Hypothalamus (tissue), 51 donors: ENCODE measurements at places on chromosomes 5 and 9.

DNA sequence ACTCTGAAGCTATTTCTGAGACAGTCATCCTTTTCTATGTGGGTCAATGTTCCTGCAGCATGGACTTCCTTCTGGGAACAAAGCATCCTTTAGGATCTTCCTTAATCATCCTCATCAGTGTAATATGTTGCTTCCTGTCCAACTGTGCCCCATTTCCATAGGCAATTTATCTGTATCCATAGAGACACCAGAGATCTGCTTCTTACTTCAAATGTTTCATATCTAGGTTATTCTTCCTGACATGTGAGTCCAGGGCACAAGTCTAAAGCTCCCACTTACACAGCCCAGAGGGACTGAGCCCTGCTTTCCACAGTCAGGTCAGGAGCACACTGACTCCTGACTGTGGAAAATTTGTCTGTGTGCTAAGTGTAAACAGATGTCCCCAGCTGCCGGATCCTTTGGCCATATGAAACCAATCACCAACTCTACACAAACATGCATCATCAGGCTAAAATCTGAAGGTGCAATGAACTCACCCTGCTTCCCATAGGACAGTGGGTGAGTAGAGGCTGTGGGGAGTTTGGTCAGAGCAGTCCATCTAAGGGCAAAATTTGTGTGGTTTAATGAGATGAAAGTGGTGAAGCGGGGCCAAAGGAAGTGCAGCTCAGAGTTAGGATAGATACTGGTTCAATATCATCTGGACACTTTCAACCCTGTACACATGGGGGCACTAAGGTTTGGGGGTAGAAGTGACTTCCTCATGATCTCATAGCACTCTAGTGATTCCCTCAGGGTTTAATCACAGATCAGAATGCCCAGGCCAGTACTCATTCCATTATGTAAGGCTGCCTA, 85.2 kb upstream of the TNC start:
- no peak for DNase-seq

DNA sequence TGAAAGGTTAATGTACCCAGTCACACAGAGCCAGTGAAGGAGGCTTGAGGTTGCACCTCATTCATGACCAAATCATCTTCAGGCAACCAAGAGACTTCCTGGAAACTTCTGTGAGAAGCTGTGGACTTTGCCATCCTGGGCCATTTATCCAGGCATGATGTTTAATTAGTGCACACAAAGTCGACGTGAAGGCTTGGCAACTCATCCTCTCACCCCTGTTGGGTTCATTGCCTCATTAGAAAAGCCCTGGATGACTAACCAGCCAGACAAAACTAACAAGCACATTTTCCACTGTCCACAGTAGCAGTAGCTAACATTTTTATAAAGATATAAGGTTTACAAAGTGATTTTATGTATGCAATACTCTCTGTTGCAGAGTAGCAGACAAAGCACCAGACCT, 65.7 kb upstream of the ZNF462 start:
- no peak for DNase-seq

DNA sequence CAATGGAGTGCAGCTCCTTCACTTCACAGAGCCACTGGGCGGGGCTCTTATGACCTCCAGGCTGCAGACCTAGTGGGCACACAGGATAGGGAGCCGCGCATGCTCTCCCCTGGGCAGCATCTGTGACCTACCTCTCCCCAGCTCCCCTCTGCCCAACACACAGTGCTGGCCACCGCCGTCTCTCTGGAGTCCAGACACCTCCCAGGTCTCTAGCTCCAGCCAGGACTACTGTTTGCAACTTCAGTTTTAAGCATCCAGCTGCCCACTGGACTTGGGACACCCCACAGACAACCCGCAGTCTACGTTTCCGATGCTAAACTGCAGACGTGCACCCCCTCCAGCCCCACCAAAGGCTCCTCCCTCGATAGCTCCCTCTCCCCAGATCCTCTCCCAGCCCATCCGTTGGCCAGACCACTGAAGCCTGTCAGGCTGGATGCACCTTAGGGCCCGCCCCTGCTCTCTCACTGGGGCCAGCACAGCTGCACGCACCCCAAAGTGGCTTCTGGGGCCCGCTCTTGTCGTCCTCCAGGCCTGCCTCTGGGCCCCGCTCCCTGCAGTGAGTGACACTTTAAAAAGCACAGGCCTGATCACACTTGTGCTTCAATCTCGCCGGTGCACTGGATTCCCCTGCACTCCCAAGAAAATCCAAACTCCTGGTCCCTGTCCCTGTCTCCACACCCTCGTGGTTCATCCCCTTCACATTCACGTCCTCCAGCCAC, 11.3 kb downstream of the FLT4 start:
- no peak for DNase-seq

GRCh38 chr9:96874201-96874785, 20.0 kb upstream of the ZNF782 start:
- no peak for DNase-seq

DNA sequence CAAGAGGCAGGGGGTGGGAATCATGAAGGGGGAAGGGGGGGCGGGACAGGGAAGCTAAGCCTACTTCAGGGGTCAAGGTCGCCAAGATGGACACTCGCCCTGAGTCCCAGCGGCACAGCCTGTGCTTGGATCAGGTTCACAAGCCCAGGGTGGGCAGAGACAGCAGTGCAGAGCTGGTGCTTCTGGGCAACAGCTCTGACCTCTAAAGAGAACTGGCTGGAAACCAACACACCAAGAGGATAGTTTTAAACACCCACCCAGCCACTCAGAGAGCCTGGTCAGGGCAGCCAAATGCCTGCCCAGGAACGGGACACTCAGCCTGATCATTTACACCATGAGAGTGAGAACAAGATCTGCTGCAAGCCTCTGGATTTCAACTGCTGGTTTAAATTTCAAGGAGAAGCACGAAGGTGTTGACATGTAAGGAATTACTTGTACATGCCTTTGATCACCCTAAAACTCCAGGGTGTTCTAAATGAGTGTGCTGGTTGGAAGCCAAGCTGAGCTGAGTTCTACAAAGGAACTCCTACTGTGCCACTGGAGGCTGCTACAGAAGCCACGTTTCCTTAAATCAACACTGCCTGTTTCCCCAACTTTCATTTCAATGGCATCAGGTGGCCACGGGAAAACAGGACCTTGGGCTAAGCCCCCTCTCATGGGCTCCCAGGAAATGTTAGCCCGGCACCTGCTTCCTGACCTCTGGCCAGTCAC, 91.5 kb downstream of the TTLL11 start:
- DNase-seq = no peak

- DNase-seq = no peak
These were observed 6.5 kb downstream of the ANKRA2 start for GRCh38 chr5:73558950-73559349.

GRCh38 chr5:140024928-140025327, 18.2 kb downstream of the NRG2 start:
- no peak for DNase-seq

GRCh38 chr5:141903261-141903660, 20.4 kb upstream of the DELE1 start:
- DNase-seq = no peak

- no peak for DNase-seq
These were observed 112.5 kb upstream of the IER5L start for GRCh38 chr9:129290606-129291005.

DNA sequence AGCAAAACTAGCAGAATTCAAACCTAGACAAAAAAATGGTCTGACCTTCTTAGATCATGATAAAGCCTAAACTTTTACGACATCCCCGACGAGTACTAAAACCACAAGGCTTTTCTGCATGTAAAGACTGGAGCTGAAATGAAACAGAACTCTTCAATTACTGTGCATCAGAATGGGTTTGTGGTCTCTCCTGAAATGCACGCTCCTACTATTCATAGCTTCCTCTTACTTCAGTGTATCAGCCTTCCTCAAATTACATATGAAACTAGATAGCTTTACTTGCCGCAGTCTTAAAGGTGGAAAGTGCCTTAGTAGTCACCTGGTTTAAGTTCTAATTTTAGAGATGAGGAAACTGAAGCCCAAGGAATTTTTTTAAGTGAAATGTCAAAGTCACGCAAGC, 24.6 kb upstream of the MED10 start:
- no peak for DNase-seq

DNA sequence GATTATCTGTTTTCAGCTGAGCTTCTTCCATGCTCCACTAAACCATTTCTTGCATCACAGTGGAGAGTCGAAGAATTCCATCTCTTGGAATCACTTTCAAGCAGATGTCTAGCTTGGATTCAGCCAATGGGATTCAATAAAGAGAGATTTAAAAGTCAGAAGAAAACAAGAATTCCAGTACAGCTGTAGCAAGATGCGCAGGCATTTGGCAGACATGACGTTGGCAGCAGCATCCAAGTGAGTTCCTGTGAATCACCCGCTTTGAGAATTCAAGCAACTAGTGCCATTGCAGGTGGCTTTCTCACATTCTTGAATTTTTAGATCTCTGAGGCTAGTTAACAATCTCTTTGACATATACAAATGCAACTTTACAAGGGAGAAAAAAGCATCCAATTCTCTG, 467.0 kb downstream of the CDH10 start:
- no peak for DNase-seq

DNA sequence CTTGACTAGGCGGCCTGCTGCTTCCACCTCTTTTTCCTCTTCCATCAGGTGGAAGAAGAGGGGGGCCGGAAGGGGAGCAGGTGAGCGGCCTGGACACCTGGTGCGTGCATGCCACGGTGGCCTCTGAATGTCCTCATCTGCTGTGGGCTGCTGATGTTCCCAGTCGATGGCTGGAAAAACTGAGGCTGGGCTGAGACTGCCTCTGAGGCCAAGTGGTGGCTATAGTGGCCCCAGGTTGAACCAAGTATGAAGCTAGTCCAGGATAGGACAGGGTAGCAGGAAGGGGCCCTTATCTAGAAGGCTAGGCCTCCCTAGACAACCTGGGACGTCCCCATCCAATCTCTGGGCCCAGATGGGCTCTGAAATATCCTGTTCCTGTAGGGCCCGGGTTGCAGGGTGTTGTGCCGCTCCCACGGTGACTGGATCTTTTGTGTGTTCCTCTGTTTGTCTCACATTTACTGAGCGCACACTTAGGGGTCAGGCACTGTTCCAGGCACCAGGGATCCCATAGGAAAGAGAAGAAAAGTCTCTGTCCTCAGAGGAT, 753 bp upstream of the NR5A1 start:
- no peak for DNase-seq

DNA sequence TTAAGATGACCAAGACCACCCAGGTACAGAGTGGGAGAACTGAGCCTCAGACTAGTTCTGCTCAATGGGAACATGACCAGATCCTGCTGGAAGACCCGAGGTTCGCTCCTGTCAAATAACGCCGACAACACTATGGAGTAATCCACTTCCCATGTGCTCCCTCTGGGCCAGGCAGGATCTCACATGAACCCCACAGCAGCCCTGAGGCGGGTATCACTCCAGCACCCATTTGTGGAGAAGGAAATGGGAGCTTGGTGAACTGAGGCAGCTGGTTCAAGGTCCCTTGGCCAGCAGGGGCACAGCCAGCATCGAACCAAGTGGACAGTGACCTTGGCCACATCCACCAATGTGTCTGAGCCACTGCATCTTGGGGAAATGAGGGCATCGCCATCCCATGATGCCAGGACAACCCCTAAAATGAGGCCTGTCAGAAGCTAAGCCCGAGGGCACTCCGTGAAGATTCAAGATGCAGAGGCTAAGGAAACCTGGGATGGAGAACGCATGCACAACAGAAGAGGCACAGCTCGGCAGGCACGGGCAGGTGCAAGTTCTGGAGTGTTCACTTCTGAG, 8.5 kb downstream of the ANKS6 start:
- DNase-seq = no peak

GRCh38 chr9:2427120-2427891, 194.3 kb upstream of the VLDLR start:
- DNase-seq = no peak

DNA sequence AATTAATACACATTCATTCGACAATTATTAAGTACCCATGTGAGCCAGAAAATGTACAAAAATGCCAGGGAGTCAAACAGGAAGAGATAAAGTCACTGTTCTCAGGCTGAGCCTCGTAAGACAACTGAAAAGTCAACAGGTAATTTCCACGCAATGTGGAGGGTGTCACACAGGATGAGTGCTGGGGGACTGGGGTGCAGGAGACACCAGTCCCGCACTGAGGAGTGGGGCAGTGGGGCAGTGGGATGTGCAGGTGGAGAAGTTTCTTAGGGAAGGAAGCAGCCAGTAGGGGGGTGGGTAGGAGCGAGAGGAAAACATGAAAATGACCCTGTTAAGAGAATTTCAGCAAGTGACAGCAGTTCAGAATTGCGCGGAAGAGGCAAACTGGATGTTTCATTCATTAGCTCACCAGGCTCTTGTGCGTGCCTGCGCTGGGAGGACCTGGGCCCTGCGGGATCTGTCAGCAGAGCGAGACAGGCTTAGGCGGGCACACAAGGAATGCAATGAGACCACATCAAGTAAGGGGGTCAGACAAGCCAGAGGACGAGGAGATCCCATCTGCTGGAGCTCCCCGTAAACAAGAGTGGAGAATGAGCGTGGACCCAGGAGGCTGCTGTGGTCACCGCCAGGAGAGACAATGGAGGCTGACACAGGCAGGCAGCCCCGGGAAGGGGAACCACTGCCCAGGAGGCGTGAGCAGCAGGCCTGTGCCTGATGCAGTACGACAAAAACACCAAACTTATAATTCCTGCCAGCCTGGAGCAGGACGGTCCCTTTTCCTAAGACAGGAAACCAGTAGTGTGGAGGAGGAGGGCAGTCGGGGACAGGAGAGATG, 21.0 kb downstream of the CAMSAP1 start:
- DNase-seq = no peak

GRCh38 chr9:105299190-105299854, 54.9 kb downstream of the SLC44A1 start:
- DNase-seq = no peak

DNA sequence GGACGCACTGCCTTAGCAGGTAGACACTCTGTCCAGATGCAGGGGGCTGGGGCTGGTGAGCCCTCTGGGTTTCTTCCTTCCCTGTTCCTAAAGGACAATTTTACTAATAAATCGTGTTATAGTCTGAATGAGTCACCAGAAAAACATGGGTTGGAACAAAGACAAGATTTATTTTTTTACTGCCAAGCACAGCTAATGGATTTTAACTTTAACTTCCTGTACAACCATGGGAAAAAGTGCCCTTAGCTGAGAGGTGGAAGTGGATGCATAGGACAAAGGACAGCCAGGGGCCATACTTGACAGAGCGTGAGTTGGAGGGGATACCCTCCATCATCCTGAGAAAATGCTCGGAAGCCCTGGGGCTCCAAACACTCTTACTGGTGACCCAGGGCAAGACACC, 300.7 kb downstream of the MSX2 start:
- no peak for DNase-seq

- no peak for DNase-seq
These were observed 36.5 kb upstream of the ANKDD1B start for GRCh38 chr5:75574791-75575190.

GRCh38 chr9:74255489-74255984, 241.6 kb upstream of the RORB start:
- no peak for DNase-seq

- no peak for DNase-seq
These were observed 22.4 kb downstream of the CCL28 start for GRCh38 chr5:43389679-43390329.
